RPMI7951 (cell line): ENCODE measurements at places on chromosomes 2 and 18.

DNA sequence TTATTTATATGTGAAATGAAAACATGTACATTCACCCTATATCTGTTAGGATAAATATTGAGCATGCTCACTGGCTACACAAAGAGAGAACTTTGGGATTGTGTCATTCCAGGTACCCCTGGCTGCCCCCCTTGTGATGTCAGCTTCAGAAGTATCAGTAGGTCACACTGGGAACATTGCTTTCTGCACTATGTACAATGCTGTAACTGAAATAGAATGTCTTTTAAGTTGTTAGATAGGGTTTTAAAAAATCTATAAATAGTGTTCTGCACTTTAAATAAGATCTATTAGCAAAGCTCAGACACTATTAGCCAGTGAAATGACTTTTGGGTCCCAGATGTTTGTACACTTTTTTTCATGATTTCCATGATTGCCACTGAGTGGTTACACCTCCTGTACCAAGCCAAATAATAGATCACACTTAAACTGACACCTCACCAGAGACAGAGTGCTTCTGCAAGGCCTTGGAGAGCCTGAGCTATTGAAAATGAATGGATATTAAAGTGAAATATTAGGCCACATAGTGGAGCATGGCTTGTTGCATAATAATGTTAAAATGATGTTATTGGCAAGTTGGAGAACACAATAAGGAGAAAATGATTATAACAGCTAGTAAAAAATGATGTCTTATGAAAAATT is 297.0 kb upstream of the NXPH2 start:
- DNase-seq = no peak

DNA sequence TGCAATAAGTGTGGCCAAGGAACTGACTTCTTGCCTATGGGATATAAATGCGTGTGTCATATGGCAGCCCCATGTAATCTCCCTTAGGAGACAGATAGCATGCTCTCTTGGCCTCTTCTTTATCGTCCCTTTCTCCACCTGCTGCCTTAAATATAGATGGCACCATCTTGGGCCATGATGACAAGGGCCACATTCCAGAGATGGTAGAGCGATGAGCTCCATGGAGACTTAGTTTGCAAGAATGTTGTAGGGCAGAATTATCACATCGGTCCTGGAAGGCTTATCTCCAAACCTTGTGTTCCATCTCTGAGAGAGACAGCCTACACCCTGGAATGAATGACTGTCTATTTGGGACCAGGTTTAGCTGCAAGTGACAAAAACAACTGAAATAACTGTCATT is 536.7 kb downstream of the TNS1 start:
- DNase-seq = no peak

- DNase-seq = no peak
These were observed 7.7 kb upstream of the POU3F3 start for GRCh38 chr2:104845946-104846785.

DNA sequence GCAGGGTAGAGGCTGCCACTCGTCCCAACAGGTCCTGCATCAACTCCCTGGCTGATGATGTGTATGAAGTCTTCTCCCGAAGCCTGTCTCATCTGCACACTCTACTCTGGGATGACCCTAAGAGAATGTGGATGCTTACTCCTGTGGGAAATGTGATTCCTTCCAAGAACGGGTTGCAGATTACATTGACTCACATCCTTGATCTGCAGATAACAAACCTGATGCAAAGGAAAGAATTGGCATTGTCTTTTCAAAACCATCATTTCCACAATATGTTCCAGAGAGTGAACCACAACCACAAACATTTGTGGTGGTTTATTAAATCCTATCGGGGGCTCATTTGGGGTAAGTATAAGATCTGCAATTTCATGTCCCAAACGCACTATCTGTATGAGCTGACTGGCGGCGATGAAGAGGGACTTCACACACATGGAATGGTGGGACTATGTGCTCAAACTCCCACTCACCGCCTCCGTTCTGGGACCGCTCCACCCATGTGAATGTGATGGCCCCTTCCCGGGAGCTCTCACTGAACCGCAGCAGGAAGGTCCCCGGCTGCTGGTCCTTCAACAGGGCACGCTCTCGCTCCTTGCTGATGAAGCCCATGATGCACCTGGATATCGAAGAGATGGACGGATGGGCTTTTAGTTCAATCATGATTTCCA is 35.5 kb downstream of the STAT1 start:
- DNase-seq = peak; percentile 86

GRCh38 chr2:28680657-28681056 is 71.0 kb upstream of the PPP1CB start:
- no peak for DNase-seq

GRCh38 chr2:63791387-63791786 is 50.3 kb upstream of the UGP2 start:
- DNase-seq = no peak

DNA sequence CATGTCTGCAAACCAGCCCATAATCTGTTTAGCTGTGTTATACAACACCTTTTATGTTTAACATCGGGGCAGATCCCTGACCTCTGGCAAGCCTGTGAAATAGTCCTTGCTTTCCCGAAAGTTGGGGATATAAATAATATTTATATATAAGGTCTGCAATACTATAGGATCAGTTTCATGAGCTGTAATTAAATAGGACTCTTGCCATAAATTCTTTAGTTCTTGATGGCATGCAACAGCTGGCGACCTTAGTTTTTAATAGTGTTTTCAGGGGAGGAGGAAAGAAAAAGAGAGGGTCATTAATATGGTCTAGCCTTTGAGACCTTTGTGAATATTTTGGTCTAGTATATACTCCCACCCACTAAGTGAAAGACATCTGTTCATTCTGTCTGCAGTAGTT is 166.5 kb downstream of the MTX2 start:
- DNase-seq = no peak

- DNase-seq = no peak
These were observed 4.1 kb downstream of the GREB1 start for GRCh38 chr2:11537951-11538350.

GRCh38 chr2:101741775-101742520 is 44.4 kb downstream of the MAP4K4 start:
- no peak for DNase-seq

- DNase-seq = peak; percentile 70
These were observed 48.7 kb downstream of the TTC39C start for GRCh38 chr18:24063121-24063731.

DNA sequence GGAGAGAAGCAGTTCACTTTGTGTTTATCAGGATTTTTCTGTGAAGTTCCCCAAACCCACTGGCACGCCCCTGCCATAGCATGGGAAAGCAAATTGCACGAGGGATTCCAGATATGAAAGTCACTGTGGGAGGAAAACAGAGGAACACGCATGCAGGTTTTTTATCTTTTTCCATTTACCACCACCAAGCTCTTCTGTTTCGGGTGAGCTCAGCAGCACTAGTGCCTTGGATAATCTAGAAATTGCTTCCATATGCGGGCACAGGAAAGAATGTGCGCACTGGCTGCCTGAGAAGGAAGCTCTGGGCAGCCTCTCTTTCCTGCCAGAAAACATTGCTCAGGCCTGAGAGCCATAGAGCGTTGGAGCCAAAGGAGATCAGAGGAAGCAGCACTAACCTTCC is 65.9 kb upstream of the WIPF1 start:
- peak; percentile 95 for DNase-seq

GRCh38 chr2:112534826-112535225 is 7.4 kb upstream of the POLR1B start:
- DNase-seq = no peak

DNA sequence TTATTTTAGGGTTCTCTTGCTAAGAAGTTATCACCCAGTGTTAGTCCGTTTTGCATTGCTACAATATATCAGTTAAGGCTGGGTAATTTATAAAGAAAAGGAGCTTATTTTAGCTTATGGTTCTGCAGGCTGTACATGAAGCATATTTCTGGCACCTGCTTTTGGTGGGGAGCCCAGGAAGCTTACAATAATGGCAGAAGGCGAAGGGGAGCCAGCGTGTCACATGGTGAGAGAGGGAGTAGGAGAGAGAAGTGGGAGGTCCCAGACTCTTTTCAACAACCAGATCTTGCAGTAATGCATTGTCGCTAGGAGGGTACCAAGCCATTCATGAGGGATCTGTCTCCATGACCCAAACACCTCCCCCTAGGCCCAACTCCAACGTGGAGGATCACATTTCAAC is 688.8 kb upstream of the PIK3C3 start:
- no peak for DNase-seq

- DNase-seq = no peak
These were observed 195.8 kb downstream of the NDUFA10 start for GRCh38 chr2:239829326-239829725.

GRCh38 chr2:147081831-147082230 is 763.0 kb upstream of the ACVR2A start:
- no peak for DNase-seq

GRCh38 chr18:25599443-25599842 is 247.5 kb upstream of the ZNF521 start:
- DNase-seq = no peak

- DNase-seq = no peak
These were observed 145.4 kb upstream of the LYPD6 start for GRCh38 chr2:149184991-149185390.

GRCh38 chr2:112168422-112169124 is 30.4 kb downstream of the FBLN7 start:
- DNase-seq = peak; percentile 36

- DNase-seq = peak; percentile 82
These were observed 993 bp downstream of the RBMS1 start for GRCh38 chr2:160492401-160493226.

DNA sequence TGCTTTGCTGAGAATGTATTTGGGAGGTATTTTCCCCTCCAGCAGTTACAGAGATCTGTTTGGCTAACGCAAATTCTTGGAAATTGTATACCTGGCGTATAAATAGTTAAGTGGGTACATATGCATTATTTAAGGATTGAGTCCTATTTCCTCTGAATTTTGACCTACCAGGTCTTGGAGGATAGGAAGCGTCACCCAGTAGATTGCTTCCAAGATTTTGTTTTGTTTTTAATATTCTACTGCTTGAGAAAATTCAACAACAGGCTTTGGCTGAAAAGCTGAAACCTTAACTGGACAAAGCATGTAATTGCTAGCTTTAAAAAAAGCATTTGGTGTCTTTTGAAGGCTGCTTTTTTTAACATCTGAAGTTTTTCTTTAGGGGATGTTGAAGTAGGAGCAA is 150.1 kb downstream of the WDSUB1 start:
- DNase-seq = no peak

DNA sequence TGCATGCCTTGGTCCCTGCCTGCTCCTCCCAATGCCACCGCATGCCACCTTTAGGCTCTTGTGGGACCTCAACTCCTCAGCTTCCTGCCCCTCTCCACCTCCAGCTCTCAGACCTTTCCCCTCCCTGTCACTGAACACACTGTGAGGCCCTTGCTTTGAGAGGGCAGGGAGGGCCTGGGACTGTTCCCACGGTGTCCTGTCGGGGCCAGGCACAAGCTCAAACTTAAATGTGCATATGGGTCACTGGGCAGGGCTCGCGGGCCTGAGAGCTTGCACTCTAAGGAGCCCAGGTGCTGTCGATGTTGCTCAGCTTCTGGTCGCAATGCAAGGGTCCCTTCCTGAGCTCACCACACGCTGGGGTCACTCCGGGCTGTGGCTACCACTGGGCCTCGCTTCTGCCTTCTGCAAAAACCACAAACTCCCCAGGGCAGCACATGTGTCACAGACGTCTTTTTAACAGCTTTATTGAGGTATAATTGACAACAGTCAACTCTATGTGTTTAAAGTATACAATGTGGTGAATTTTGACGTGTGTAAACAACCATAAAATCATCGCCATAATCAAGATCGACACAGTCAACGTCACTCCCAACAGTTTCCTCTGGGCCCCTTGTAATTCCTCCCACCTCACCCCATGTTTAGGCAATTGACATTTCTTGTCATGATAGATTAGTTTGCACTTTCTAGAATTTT is 11.9 kb upstream of the B3GNT7 start:
- peak; percentile 86 for DNase-seq

GRCh38 chr18:58051765-58052460 is 7.9 kb downstream of the NEDD4L start:
- peak; percentile 24 for DNase-seq

DNA sequence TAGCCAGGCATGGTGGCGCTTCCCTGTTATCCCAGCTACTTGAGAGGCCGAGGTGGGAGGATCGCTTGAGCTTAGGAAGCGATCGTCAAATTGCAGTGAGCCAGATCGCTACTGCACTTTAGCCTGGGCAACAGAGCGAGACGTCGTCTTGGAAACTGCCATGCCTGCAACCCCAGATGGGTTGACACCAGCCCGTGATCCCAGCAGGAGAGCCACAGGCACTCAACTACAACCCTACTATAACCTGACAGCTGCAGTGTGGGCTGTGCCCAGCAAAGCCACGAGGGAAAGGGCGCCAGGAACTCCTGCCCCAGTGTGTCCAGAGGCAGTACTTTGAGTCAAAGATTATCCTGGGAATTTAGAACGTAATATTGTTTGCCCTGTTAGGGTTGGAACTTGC is 85.6 kb downstream of the SS18 start:
- DNase-seq = no peak

- DNase-seq = no peak
These were observed 104.1 kb downstream of the PAX3 start for GRCh38 chr2:222194669-222195068.

DNA sequence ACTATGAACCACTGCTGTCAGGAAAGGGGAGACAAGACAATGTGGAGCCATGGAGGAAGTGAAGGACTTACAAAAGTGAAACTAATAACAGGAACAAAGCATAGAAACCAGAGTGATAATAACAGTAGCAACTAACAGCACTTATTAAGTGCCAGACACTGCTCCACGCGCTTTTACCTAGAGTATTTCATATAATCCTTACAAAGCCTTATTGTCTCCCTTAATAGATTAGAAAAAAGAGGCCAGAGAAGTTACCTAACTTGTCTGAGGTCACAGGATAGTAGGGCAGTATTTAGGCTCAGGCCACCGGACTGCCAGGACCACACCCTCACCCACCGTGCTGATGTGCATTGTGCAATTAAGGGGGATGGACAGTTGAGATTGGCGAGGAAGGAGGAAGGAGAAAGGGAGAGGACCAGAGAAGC is 98.6 kb upstream of the NFU1 start:
- no peak for DNase-seq

- DNase-seq = peak; percentile 39
These were observed 82.6 kb upstream of the ST3GAL5 start for GRCh38 chr2:85971366-85971765.

DNA sequence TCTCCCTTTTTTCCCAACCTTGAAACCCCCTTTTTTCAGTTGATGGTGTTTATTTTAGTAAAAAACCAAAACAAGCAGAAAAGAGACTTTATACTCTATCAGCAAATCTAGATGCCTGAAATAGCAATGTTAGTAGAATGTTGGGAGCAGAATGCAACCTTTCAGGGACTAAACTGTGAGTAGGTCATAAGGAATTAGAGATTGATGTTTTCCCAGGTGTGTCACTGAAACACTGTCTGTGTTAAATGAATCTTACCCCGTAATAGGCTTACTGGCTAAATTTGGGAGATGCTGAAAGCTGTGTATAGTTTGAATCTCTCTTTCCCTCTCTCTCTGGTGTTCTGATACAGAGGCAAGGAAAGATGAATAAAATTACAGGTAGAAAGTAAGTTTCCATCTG is 43.8 kb downstream of the AGFG1 start:
- DNase-seq = no peak

GRCh38 chr2:101300164-101300563 is 8.3 kb downstream of the RNF149 start:
- DNase-seq = no peak

GRCh38 chr2:232927793-232928550 is 57.9 kb downstream of the SNORC start:
- DNase-seq = peak; percentile 23

- peak; percentile 50 for DNase-seq
These were observed 229.2 kb downstream of the GALR1 start for GRCh38 chr18:77478646-77479442.

- no peak for DNase-seq
These were observed 50.3 kb downstream of the PTGR3 start for GRCh38 chr18:75158465-75159237.
